Inflammatory macrophage (primary cell): ENCODE measurements at places on chromosomes 16 and 17.

DNA sequence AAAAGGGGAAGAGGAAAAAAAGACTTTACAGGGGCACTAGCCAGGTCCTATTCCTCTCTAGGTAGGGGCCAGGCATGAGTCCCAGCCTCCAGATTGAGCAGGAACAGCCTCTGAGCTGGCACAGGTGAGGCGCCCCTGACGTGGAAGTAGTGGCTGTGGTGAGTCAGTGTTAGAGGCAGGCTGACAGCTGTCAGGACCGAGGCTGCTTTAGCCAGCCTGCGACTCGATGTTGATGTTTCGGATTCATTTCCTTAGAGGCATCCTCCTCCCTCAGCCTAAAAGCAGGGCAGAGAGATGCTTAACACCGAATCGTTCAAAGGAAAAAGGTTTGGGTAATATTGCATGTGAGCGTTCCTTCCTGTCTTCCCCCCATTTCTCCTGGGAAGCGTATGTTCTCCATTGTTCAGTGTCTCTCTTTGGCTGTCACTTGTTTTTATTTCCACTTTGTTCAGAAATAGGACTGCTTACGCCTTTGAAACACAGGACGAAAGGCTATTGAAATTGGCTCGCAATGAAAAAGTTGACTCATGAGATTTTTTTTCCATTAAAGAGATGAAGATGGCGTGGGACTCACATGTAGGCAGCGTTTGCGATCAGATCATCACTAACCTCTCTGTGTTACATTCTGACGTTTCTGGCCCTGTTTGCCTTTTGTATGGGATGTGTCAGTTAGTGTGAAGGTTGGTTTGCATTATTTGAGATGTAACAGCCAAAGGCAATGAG, 1.3 kb downstream of the KIAA0513 start:
- no peak for DNase-seq

GRCh38 chr16:2244301-2244700, 7.1 kb downstream of the ECI1 start:
- no peak for DNase-seq

GRCh38 chr16:65307286-65307685, 185.4 kb upstream of the CDH11 start:
- no peak for DNase-seq

DNA sequence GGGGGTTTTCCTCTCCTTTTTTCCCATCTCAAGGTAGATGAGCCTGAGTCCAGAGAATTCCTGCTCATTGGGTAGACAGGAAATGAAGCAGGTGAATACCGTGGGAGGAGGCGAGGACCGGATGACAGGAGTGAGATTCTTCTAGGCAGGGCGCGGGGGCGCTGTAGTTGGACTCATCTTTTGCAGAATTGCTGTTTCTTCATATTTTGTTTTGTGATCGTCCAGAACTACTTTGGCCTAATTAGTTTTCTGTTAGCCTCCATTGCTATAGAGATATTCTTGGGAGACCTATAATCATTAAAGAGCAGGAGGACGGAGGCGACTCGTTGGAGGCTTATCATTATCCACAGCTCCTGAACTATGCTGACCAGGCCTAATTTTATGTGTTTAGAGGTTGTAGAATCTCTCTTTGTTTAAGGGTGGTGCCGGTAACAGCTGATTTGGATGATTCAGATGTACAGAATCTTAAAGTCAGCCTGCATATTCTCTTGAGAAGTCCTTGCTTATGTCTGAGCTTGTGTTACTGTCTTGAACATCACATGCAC, 650 bp downstream of the ATP6V0A1 start:
- DNase-seq = no peak
